ENCODE measurements at places on chromosomes 2 and 18. TPM values are rescaled to one million over a fixed set of nuclear protein-coding genes. Genes with fewer than 3 reads are reported as not detected.
A peak's percentile ranks its signal among the peaks of the same experiment; 100 is the strongest.

DNA sequence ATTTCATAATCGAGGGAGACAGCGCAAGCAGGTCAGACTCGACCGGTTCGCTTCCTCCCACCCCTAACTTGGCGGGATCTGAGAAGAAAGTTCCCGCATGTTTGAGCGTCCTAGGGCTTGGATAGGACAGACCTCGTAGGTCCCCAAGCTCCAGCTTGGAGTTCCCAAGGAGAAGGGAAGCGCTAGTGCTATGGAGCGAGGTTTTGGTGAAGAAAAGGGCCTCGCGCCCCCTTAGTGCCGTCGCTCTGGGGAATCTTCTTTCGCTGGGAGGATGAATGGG lies 11.6 kb upstream of the SKOR2 start:
- no peak for DNase-seq

- peak; percentile 63 for DNase-seq
These were observed 38.3 kb upstream of the SMAD2 start for GRCh38 chr18:47968721-47969120.

DNA sequence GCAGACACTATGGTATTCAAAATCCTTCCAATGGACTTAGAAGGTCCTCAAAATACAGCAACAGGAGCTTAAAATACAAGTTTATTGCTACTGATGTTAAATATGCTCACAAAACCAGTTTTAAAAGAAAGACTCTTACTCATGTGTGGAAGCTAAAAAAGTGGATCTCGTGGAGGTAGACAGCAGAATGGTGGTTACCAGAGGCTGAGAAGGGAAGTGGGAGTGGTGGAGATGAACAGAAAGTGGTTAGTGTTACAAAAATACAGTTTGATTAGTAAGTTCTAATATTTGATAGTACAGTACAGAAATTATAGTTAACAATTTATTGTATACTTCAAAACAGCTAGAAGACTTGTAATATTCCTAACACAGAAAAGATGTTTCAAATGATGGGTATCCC lies 12.1 kb downstream of the ADAM17 start:
- DNase-seq, result no peak

DNA sequence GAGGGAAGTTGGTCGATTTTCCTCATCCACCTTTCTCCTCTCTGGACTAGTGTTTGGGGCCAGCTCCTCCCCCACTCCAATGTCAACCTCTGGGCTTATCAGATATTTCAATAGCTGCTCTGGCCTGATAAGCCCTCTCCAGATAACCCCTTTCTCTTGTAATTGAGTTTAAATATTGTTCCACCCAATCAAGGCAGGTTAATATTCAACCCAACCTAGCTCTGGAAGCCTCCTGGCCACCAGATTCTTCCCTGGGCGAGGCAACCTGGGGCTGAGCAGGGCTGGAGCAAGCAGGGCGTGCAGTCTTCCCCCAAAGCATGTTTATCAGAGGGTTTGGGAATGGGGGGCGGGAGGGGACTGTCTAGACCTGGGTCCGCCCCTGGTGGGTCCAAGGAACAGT lies 73.8 kb downstream of the TFCP2L1 start:
- DNase-seq, result no peak

HOXD13 gene
- polyA plus RNA-seq, result 1.9 TPM

GRCh38 chr2:74313497-74313896 lies 29.7 kb downstream of the SLC4A5 start:
- DNase-seq, result no peak
